H9 (cell line): ENCODE measurements at places on chromosomes 2 and 18. TPM values are rescaled to one million over a fixed set of nuclear protein-coding genes. Genes with fewer than 3 reads are reported as not detected.

DNA sequence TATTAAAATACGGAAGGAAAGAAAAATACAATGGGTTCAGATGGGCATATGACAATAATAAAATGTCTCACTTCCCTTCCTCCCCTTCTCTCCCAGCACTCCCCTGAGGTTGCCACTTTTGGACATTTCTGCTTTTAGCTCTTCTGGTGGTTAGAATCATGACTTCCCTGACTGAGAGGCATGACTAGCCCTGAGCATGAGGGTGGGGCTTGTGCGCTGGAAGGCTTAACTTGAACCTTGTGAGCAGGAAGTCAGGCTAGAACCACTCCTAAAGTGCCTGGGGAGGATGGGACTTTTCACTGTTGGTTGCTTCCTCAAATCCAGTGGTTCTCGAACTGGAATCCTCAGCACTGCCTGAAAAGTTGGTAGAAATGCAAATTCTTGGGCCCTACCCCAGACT is 19.7 kb upstream of the ARHGAP25 start:
- no peaks in the 10 kb centered on the region for H3K27me3 ChIP-seq
- 0 out of 2 replicates have a peak, but pooled peaks cover 2% of the 10 kb centered on the region for H3K36me3 ChIP-seq
- no peaks in the 10 kb centered on the region for H3K4me1 ChIP-seq
- no peak overlapping the region for H3K27ac ChIP-seq
- DNase-seq, result no peak

DNA sequence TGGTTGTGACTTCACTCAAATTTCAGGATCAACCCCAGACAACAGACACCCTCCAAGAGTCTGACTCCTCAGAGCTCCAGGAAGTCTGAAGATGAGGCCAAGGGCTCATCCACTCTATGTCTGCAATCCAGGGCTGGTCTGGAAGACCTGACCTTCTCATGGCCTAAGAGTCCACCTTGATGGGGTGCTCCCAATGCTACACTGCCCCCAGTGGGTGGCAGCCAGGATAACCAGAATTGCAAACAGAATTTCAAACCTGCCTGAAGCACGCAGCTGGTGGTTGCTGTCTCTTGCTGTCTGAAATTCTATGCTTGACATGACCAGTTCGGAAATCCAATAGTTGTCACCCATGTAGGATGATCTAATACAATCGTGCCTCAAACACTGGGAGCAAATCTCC is 96.0 kb downstream of the UXS1 start:
- no peak for DNase-seq
- H3K27ac ChIP-seq, result no peak overlapping the region
- peaks cover 12% of the 10 kb centered on the region; the same call in 2 of the 3 replicates for H3K36me3 ChIP-seq
- H3K27me3 ChIP-seq, result no peaks in the 10 kb centered on the region

Gene FAHD2B
- total RNA-seq, result 34.5 and 36.9 TPM in 2 replicates

GRCh38 chr2:43276962-43277391 is 50.6 kb upstream of the ZFP36L2 start:
- H3K36me3 ChIP-seq, result peaks cover 7% of the 10 kb centered on the region; the same call in 2 of the 3 replicates
- no peak overlapping the region for H3K4me3 ChIP-seq

- peaks cover 6% of the 10 kb centered on the region; the same call in 2 of the 3 replicates for H3K36me3 ChIP-seq
- no peaks in the 10 kb centered on the region; the same call in 1 of the 2 replicates for H3K27me3 ChIP-seq
- no peaks in the 10 kb centered on the region; the same call in 1 of the 2 replicates for H3K4me1 ChIP-seq
- H3K27ac ChIP-seq, result no peak overlapping the region
- H3K4me3 ChIP-seq, result no peak overlapping the region
Observed at GRCh38 chr2:241864850-241865213, 4.7 kb upstream of the RTP5 start.

GRCh38 chr2:219852626-219853025 is 225.2 kb downstream of the SLC4A3 start:
- no peak for DNase-seq
- no peaks in the 10 kb centered on the region for H3K36me3 ChIP-seq
- no peaks in the 10 kb centered on the region; the same call in 1 of the 2 replicates for H3K27me3 ChIP-seq
- no peak overlapping the region for H3K4me3 ChIP-seq
- H3K4me1 ChIP-seq, result no peaks in the 10 kb centered on the region; the same call in 1 of the 2 replicates

- no peaks in the 10 kb centered on the region for H3K36me3 ChIP-seq
- no peak overlapping the region for H3K4me3 ChIP-seq
- H3K4me1 ChIP-seq, result no peaks in the 10 kb centered on the region; the same call in 1 of the 2 replicates
- DNase-seq, result no peak
Observed at GRCh38 chr2:216922175-216922780, 62.4 kb upstream of the TNP1 start.

- H3K27ac ChIP-seq, result no peak overlapping the region
- no peaks in the 10 kb centered on the region for H3K27me3 ChIP-seq
- DNase-seq, result no peak
- H3K4me1 ChIP-seq, result no peaks in the 10 kb centered on the region
- H3K36me3 ChIP-seq, result no peaks in the 10 kb centered on the region
Observed at GRCh38 chr18:49227441-49228165, 232.8 kb downstream of the DYM start.

Gene MREG
- total RNA-seq, result 21.0 and 21.8 TPM in 2 replicates

Gene UNC80
- total RNA-seq, result 0.52 and 0.77 TPM in 2 replicates

Gene LOXL3
- total RNA-seq, result 29.0 and 29.8 TPM in 2 replicates

- no peaks in the 10 kb centered on the region for H3K4me1 ChIP-seq
- H3K27me3 ChIP-seq, result no peaks in the 10 kb centered on the region
- H3K27ac ChIP-seq, result no peak overlapping the region
- no peak for DNase-seq
Observed at GRCh38 chr2:21727101-21727500, 603.3 kb downstream of the TDRD15 start.

Gene CYP27A1
- total RNA-seq, result 3.1 and 3.4 TPM in 2 replicates

Gene FSHR
- total RNA-seq, result not detected in 2 replicates

DNA sequence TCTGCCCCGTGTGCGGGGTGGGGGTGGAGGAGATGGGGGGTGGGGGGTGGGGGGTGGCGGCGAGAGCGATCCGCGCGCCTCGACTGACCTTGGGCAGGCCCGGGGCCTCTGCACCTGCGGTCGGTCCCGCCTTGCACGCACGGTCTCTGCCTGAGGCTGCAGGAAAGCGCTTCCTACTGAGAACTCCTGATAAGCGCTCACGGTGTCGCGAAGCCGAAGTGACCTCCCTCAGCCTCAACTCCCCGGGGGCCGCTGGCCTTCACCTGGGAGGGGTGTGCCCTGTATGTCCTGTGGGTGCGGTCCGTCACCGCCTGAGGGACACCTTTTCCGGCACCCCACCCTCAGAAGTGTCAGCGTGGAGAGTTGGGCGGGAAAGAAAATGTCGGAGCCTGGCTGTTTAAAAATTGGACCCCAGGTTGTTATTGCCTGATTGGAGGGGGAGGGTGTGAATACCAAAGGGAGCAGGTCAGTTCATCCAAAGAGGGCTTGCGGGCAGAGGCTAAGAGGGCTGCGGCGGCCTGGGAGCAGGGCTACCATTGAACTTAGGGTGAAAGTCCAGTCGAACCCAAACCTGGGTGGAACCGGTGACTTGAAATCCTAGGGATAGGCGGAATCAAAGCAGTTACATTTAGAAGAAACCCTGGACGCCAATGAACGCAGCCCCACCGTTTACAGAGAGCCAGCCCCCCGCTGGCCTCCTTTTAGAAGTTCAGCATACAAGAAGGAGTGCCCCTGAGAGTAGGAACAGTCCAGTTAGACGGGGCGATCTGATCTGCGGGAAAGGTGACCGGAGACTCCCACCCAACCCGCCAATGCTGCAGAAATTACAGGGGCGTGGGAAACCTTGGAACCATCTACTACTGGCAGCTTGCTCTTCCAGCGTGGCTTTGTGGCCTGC is 1.2 kb downstream of the MAL start:
- H3K36me3 ChIP-seq, result no peaks in the 10 kb centered on the region
- peaks cover 2% of the 10 kb centered on the region; the same call in 1 of the 2 replicates for H3K4me1 ChIP-seq
- H3K27ac ChIP-seq, result no peak overlapping the region
- peak overlapping the region; percentile 70 for H3K4me3 ChIP-seq
- no peak for DNase-seq

DNA sequence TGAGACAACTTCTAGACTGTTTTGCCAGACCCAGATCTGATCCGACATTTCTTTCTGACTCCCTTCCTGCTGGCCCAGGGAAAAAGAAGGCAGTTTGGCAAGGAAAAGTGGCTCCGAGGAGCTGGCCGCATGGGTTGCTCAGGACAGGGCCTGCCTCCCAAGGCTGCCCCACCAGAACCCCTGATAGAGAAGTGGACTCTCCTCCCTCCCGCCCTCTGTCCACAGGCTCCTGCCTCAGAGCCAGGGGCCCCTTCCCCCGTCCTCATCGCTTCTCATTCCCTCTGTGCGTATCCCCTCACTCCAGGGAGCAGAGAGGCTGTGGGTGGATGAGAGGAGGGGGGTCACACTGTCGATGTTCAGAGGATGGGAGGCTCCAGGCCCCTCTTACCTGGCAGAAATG is 110.2 kb downstream of the TNS1 start:
- no peaks in the 10 kb centered on the region for H3K4me1 ChIP-seq
- no peak overlapping the region for H3K27ac ChIP-seq
- DNase-seq, result no peak

- no peak overlapping the region for H3K27ac ChIP-seq
- no peaks in the 10 kb centered on the region for H3K4me1 ChIP-seq
- no peaks in the 10 kb centered on the region for H3K36me3 ChIP-seq
- H3K4me3 ChIP-seq, result no peak overlapping the region
- H3K27me3 ChIP-seq, result no peaks in the 10 kb centered on the region
- no peak for DNase-seq
Observed at GRCh38 chr2:46150445-46150955, 146.7 kb upstream of the EPAS1 start.

Gene SLC30A3
- 2.5 and 3.4 TPM in 2 replicates for total RNA-seq

- DNase-seq, result no peak
- H3K4me1 ChIP-seq, result no peaks in the 10 kb centered on the region
- H3K27ac ChIP-seq, result no peak overlapping the region
- no peaks in the 10 kb centered on the region for H3K36me3 ChIP-seq
Observed at GRCh38 chr2:132662732-132663131, 7.3 kb downstream of the LYPD1 start.

GRCh38 chr2:59288771-59289170 is 1047.6 kb upstream of the FANCL start:
- no peaks in the 10 kb centered on the region; the same call in 1 of the 2 replicates for H3K4me1 ChIP-seq
- H3K4me3 ChIP-seq, result no peak overlapping the region
- H3K36me3 ChIP-seq, result no peaks in the 10 kb centered on the region
- no peaks in the 10 kb centered on the region for H3K27me3 ChIP-seq

Gene IL1R1
- total RNA-seq, result 0.39 and 0.46 TPM in 2 replicates

GRCh38 chr2:233061591-233062450 is 1.7 kb downstream of the INPP5D start:
- H3K4me1 ChIP-seq, result no peaks in the 10 kb centered on the region
- H3K27me3 ChIP-seq, result no peaks in the 10 kb centered on the region
- H3K36me3 ChIP-seq, result no peaks in the 10 kb centered on the region
- DNase-seq, result peak; percentile 56
- H3K4me3 ChIP-seq, result no peak overlapping the region

Gene CDH2
- 35.4 and 36.2 TPM in 2 replicates for total RNA-seq

Gene GPR55
- 0.11 TPM in 1 of 2 replicates, not detected in the other for total RNA-seq

DNA sequence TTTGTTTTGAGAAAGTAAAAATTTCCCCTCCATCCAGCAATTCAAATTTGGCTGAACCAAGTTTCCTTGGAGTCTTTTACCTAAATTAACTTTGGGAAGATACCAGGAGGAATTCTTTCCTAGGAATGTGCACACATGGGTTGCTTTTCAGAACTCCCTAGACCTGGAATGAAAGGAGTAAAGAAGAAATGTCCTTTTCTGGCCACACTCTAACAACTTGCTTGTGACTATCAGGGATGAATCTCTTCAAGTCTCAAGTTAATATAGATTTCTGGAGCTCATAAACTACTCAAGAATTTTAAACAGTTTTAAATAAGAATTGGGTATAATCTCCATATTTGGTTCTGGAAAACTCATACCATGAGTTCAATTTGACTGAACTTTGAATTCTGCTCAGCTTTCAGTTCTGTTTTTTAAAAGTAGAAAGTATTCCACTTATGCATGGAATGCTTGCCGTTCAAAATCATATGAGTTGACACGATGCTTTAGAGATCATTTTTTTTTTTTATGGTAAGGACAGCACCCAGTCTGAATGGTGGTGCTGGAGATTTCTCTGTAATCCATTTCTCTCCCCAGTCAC is 7.7 kb downstream of the RASGRP3 start:
- no peaks in the 10 kb centered on the region for H3K4me1 ChIP-seq
- H3K4me3 ChIP-seq, result no peak overlapping the region
- DNase-seq, result no peak
- H3K27me3 ChIP-seq, result no peaks in the 10 kb centered on the region

Gene PARD6G
- 11.2 and 12.0 TPM in 2 replicates for total RNA-seq

- no peak overlapping the region for H3K4me3 ChIP-seq
- DNase-seq, result no peak
- no peaks in the 10 kb centered on the region for H3K27me3 ChIP-seq
- no peaks in the 10 kb centered on the region; the same call in 1 of the 2 replicates for H3K36me3 ChIP-seq
Observed at GRCh38 chr2:63436488-63436887, 151.8 kb downstream of the WDPCP start.

Gene CFAP53
- total RNA-seq, result 0.15 and 0.22 TPM in 2 replicates

DNA sequence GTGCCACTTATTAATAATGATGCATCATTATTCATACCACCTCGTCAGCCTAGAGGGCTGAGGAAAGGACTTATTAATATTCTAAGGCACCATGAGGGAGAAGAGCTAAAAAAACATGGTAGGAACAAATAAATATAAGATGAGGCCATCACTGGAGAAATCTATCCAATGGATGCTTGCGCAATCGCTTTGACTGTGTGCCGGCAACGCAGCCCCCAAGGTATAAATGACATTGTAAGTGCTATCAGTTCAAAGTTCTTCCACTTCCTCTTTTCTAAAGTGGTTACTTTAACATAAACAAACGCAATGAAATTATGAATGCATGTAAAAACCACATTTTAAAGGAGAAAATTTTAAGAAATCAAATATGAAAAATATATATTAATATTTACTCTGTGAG is 164.6 kb downstream of the EIPR1 start:
- H3K4me3 ChIP-seq, result no peak overlapping the region
- no peaks in the 10 kb centered on the region; the same call in 1 of the 2 replicates for H3K4me1 ChIP-seq
- peaks cover 4% of the 10 kb centered on the region; the same call in 1 of the 2 replicates for H3K36me3 ChIP-seq
- H3K27me3 ChIP-seq, result no peaks in the 10 kb centered on the region

GRCh38 chr2:65214843-65215242 is 12.8 kb upstream of the ACTR2 start:
- no peak overlapping the region for H3K4me3 ChIP-seq
- H3K27me3 ChIP-seq, result no peaks in the 10 kb centered on the region
- DNase-seq, result no peak

Gene FOXI3
- total RNA-seq, result 18.3 and 19.2 TPM in 2 replicates

DNA sequence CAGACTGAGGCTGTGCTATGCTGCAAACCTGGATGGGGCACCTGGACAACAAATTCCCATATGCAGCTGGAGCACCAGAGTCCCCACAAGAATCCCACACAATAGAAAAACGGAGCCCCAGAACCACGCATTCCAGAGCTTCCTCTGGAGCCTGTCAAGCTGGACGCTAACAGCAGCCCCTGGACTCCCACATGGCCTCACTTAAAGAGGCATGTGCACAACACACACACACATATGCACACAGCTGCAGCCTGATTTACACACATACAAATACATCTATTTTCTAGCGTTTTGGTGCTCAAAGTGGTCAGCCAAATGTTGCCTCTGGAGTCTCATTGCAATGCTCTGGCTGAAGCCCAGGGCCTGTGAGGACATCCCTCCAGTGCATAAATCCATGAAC is 632.7 kb upstream of the ID2 start:
- no peak for DNase-seq
- no peaks in the 10 kb centered on the region for H3K27me3 ChIP-seq
- no peaks in the 10 kb centered on the region for H3K4me1 ChIP-seq
- peaks cover 9% of the 10 kb centered on the region; the same call in 1 of the 2 replicates for H3K36me3 ChIP-seq

Gene NRP2
- total RNA-seq, result 19.7 and 20.7 TPM in 2 replicates
